ENCODE measurements at places on chromosomes 4 and X.

DNA sequence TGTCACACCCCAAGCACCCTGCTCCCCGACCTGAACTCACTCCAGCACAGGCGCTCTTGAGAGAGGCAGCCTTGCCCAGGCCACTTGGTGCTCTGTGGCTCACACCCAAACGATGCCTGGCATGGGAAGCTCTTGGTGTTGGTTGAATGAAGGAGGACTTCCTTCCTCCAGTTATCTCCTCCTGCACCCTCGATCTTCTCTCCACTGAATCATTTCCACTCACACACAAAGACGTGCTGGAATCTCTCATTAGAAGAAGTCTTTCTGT lies 90.5 kb upstream of the TRIM2 start:
- no peak for DNase-seq

DNA sequence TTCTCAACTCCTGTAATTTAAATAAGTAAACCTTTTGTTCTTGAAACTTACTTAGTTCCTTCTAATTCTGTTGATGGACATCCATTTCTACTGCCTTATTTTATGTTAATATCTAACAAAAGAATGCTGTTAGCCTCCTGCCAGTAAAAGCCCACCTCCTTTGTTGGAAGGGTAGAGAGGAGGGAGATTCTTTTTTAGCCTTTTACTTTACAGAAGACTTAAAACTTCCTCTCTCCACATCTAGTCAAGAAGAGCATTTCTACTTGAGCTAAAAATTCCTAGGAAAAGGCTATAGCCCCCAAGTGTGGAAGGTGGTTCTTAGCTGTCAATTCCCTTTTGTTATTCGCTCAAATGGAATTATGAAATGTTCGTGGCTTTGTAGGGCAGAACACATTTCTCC lies 118.7 kb downstream of the ZIC3 start:
- DNase-seq: no peak

DNA sequence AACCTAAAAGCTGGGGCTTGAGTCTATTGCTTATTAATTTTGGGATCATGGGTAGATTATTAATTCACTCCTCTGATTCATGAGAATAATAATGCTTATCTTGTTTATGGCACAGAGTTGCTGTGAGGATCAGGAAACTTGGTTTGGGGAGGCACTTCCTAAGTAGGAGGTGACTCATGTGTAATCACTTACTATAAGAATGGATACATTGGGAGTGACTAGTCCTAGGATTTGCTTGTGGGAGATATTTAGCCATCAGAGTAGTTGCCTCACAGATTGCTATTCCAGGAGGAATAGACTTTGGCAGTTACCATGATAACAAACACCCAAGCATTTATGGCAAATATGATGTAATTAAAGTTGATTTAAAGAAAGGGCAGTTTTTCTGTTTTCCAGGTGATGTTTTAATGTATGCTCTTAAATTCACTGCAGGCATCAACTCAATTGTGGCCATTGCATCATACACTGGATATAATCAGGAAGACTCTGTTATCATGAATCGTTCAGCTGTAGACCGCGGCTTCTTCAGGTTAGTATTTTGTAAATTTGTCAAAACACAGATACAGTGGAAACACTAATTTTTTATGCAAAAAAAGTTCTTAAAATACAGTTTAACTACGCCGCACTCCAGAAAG lies 41.9 kb downstream of the POLR2B start:
- no peak for DNase-seq

GRCh38 chr4:135277068-135277979 lies 1075.7 kb upstream of the PABPC4L start:
- no peak for DNase-seq

DNA sequence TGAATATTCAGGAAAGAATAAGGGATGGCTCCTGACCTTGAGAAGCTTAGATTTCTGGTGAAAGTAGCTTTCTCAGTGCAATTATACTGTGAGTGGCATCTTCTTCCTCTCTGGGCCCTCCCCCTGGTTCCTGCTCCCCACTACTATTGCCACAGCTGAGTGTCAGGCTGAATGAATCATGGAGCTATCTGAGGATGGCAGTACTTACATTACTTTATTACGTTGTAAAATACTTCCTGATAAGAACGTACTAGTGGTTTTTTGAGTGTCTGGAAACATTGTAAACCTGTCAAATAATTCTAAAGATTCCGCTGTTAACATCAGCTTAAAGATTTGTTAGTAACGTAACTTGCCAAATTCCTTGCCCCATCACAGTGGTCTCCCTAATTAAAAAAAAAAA lies 36.2 kb downstream of the ARHGAP10 start:
- DNase-seq: no peak

DNA sequence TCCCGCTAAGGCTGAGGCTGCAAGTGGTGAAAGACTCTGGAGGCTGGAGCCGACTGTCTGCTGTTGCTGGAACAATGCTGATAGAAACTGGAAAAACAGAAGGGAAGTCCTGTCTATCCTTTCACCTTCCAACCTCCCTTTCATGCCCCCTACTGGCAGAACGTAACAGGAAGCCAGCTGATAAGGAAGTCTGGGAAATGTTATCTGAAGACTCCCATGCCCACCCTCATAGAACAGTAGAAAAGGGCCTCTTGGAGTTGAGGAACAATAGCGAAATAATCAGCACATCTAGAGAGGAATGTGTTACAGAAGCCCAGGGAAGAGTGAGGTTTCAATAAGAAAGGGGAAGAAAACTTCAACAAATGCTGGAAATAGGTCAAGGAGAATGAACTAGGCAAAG lies 117.1 kb upstream of the DKK2 start:
- no peak for DNase-seq

DNA sequence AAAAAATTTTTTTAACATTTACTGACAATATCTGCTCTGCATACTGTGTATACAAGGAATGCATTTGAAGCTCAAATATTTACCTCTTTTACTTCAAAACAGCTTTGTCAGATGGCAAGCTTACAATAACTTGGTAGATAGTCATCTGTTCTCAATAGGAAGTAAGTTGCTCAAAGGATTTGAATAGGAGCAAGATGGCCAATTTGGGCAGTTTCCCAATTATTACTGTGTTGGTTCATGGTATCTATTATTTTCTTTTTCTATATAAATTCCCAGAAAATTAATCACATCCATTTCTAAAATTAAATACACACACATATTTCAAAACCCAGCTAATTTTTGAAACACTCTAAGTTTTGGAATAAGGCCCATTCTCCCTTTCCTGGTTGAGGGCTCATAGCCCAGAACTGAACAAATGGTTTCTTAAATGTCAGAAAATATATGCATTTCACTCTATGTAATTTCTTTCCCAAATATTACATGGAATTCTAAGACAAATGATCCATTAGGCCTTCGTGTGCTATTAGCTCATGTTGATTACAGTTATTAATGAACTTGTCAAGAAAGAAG lies 60.2 kb upstream of the BLTP1 start:
- DNase-seq: no peak
